Stimulated activated CD4-positive, alpha-beta T cell treated with anti-CD3 and anti-CD28 coated beads, Interleukin-12 subunit alpha, Interleukin-12 subunit beta, amount 100 ng/mL, for 4 hours (primary cell): ENCODE measurements at places on chromosomes 3 and 15.

- DNase-seq = no peak
These were observed 42.8 kb downstream of the TSC22D2 start for GRCh38 chr3:150450916-150451315.

DNA sequence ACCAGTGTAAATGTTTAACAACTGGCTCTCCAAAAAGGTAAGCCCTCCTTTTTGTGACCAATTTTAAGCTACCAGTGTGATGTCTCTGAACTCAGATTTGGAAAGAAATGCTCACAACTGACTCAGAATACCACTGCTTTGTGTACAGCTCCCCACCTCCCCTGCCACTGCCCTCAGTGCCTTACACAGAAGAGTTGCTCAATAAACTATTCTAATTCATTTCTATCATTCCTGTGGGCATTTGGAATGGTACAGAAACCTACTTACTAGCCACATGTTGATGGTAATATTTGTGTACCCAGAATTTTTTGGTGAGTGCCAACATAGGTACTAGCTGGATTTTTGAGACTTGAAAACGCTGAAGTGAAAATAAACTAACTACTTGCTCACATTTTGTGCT is 16.0 kb downstream of the LRRN1 start:
- DNase-seq = no peak

DNA sequence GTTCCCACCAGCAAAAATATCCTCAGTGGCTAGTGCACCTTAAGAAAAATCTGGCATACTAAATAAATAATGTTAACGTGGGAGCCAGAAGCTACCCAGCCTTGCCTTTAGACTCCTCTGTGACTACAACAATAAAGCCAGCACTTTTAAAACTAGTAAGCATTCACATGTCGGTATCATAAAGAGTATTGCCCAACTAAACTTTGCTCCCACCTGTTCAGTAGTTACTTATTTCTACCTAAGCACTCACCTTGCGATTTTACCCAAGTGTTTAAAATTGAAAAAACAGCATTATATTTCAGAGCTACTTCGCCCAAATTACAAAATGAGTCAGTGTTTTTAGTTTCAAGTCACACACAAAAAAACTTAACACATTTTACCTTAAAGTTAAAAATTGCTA is 12.8 kb downstream of the ALDH1L1 start:
- DNase-seq = no peak

GRCh38 chr3:196638861-196639482 is 522 bp upstream of the NRROS start:
- DNase-seq = no peak

DNA sequence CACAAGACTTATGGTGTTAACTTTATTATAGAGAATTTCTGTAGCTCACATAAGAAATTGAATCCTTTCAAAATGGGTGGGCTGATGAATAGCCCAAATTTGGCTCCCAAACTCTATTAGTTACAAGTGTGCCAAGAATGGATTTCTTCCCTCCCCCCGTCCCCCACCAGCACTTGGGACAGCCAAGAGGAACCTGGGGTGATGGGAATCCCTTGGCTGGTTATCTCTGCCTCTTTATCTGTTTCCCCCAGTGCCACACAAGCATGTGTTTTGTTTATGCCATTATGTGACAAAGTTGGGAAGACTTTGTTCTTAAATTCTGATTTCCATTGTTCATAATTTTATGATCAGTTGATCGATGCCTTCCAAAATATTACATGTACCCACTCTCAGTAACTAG is 28.3 kb downstream of the CMSS1 start:
- no peak for DNase-seq

GRCh38 chr3:5116538-5116937 is 5.6 kb upstream of the ARL8B start:
- DNase-seq = no peak

DNA sequence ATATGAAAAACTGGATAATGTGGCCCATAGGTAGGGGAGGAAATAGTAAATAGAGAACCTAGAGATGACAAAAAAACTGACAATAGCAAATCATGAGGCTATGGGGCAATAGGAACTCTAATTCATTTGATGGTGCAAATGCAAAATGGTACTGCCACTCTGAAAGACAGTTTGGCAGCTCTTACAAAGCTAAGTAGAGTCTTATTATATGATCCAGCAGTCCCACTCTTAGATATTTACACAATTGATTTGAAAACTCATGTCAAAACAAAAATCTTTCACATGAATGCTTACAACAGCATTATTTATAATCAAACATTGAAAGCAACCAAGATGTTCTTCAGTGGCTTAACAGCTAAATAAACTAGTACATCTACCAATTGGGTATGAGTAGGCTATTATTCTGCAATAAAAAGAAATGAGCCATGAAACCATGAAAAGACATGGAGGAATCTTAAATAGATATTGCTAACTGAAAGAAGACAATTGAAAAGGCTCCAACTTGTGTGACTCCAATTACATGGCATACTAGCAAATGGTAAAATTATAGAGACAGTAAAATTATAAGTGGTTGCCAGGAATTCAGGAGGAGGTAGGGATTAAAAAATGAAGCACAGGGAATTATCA is 321.8 kb upstream of the STAC start:
- no peak for DNase-seq

DNA sequence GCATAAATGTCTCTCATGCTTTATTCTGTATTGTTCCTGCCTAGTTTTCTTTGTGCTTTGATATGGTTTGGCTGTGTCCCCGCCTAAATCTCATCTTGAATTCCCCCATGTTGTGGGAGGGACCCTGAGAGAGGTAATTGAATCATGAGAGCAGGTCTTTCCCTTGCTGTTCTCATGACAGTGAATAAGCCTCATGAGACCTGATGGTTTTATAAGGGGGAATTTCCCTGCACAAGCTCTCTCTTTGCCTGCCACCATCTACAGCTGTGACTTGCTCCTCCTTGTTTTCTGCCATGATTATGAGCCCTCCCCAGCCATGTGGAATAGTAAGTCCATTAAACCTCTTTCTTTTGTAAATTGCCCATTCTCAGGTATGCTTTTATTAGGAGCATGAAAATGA is 1596.6 kb downstream of the SI start:
- no peak for DNase-seq
